ENCODE measurements at places on chromosomes 1 and 21.

DNA sequence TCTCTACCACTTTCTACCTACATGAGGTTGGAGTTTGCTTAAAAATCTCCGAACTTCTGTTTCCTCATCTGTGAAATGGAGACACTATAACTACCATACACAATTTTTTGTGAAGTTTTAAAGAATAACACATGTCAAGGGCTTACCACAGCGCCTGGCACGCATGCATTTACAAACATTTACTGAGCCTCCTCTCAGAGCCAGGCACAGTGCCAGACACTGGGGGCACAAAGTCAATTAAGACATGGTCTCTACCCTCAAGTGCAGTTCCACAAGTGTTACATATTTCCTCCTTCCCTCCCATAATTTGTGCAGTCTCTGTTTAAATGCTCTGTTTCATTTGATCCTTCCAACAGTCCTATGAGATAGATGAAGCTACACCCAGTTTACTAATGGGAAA is 356.4 kb upstream of the ESRRG start:
- DNase-seq = no peak

- DNase-seq = no peak
Measured at GRCh38 chr21:45747802-45748445, 104.4 kb downstream of the PCBP3 start.

DNA sequence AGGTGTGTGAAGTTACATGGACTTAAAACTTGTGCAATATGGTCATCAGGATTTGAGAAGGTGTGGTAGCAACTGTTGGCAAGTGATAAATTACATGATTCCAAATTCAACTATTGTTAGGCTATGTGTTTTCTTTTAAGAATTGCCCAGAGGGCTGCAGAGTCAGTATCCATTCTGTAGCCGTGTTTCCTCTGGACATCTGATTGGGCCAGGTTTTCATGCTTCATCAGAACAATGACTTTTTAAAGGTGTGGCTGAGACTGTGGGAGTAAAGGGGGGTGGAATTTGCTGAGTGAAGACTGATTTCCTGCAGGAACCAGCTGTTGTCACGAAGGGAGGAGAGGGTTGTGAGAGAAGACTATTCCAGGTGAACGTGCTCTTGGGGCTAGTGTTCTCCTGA is 1.7 kb upstream of the HRNR start:
- no peak for DNase-seq

- DNase-seq = no peak
Measured at GRCh38 chr1:245512980-245513578, 358.3 kb downstream of the KIF26B start.

GRCh38 chr1:44616284-44616990 is 57.8 kb downstream of the TMEM53 start:
- DNase-seq = no peak
